ENCODE measurements at places on chromosomes 3 and 15.

DNA sequence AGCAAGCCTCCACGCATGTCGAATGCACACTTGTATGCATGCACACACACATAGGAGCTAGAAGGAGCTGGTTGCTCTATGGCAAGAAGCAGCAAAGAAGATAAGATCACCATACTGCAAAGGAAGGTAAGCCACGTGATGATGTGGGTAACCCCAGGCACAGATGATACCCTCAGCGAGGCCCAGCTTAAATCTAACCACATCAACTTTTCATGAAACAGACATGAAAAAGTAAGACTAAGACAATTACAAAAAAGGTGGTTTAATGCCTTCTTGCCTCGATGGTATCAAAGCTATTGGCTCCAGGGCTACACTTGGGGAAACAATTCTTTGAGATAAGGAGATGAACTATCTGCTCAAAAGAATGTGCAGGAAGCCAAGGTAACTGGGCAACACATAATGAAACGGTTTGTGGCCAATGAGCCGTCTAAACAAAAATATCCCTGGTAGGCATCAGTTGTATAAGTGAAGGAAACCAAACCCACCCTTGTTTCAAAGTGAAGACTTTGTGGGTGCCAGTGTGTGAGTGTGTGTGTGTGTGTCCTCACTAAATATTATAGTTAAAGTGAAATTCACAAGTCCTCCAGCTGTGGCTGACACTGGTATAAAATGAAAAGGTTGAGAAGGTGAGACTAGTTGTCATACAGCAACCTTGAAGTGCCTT lies 365.7 kb upstream of the ICE2 start:
- no peak for DNase-seq

GRCh38 chr3:117628823-117629291 lies 919.3 kb downstream of the TUSC7 start:
- peak; percentile 24 for DNase-seq

DNA sequence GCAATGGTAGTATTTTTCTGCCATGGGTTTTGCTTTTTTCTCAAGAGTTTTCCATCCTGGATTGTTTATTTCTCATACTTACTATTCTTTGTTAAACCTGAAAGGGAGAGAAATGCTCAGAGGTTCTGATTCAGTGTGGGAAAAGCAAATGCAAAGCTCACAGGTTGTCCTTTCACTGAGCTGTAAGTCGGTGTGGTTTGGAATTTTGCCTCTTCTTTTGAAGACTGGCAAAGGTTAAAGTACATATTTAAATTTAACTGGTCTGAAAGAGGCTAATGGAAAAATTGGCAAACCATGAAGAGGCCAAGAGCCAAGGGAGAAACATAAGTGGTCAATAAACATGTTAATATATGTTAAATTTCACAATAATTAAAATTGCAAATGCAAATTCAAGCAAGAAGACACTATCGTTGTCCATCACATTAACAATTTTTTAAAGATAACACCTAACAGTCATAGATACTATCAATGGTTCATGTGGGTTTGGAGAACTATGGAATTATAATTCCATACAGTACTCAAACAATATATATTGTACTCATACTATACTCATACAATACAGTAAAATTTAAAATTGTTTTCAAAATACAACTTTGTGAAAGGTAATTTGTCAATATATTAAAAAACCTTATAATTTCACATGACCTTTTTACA lies 246.8 kb upstream of the STT3B start:
- DNase-seq = no peak

GRCh38 chr15:75346796-75347221 lies at the start of gene NEIL1:
Gene NEIL1 (plus strand): TSS chr15:75347039. CDS start chr15:75348906, 1,867 bp downstream.
- no peak for DNase-seq

GRCh38 chr3:189269365-189269764 lies 97.6 kb downstream of the TPRG1 start:
- peak; percentile 58 for DNase-seq

- DNase-seq = no peak
Observed at GRCh38 chr3:89392991-89393390, 285.6 kb downstream of the EPHA3 start.

GRCh38 chr3:142929109-142929508 lies 34.4 kb downstream of the PAQR9 start:
- peak; percentile 52 for DNase-seq

GRCh38 chr3:27324686-27325085 lies 44.5 kb downstream of the NEK10 start:
- no peak for DNase-seq

DNA sequence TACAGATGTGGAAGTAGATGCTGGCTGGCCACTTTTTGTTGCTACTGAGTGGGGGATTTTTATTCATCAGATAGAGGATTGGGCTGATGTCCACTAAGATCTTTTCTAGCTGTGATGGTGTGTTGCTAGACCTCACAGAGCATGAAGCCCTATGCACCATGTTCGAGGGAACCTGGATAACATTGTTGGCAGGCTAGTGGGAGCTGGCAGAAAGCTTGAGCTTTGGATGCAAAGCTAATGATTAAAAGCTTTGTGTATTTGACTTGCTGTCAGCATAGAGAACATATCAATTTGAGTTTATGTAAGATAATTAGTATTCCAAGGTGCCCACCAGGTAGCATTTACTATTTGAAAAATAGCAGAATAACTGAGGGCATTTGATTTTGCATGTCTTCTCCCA lies 59.1 kb downstream of the ST6GAL1 start:
- no peak for DNase-seq

DNA sequence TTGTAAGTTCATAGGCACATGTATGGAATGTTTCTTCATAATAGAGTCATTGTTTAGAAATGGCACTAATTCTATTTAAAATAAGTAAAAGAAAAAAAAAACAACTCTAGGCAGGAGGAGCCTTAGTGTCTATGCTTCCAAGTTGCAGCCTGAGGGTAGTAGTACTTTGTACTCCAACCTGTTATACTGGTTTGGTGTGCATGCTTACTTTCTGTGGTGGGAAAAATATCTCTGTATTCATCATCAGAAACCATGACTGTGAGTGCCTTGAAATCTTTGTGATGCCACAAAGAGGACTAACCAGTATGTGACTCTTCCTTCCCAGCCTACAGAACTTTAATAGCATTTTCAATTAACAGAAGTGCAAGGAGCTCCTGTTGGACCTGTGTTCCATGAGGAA lies 4.4 kb downstream of the NAALADL2 start:
- DNase-seq = no peak

DNA sequence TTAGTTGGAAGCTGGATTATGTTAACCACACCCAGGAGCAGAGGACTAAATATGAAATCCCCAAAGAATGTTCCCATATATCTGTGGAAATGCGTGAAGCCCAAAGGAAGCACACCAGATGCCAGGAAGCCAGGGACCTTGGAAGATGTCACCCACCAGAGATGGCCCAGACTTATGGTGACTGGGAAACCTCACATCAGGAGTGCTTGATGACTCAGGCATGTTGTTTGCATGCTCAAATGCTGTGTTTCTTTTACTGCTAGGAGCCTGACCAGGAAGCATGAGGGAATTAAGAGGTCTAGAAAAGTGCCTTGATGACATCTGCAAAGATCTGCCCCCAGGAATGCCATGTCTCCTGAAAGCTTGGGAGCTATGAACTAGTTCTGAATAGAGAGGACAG lies 109.0 kb upstream of the SLC2A2 start:
- peak; percentile 28 for DNase-seq

- DNase-seq = peak; percentile 52
Observed at GRCh38 chr15:57732526-57733331, 26.2 kb downstream of the POLR2M start.

DNA sequence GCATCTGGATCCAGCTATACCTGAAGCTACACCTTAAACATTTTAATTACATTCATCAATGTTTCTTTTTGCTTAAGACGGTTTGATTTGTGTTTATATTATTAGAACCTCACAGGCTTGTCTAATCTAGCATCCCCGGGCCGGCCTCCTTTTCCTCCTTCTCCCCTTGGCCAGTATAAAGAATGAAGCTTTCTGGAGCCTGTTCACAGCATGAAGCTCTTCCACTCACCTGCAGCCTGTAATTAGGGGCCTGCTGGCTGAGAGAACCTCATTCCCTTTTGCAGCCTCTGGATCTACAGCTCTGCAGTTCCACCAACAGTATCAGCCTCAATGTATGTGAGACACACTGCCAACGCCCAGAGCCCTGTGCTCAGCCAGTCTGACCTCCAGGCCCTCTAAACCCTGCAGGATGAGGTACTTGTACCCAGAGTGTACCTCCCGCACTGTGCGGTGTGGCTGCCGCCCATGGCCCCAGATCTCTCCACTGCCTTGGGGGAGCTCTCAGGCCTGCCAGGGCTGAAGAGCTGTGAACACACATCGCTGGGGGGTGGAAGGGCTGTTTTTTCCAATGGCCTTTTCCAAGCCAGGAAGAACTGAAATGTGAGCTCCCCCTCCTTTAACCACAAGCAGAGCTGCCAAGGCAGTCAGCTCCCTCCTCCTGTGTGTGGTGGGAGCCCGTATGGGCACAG lies 114.7 kb upstream of the ALDH1A3 start:
- peak; percentile 86 for DNase-seq

GRCh38 chr3:189589179-189589569 lies 42.0 kb upstream of the TP63 start:
- no peak for DNase-seq

DNA sequence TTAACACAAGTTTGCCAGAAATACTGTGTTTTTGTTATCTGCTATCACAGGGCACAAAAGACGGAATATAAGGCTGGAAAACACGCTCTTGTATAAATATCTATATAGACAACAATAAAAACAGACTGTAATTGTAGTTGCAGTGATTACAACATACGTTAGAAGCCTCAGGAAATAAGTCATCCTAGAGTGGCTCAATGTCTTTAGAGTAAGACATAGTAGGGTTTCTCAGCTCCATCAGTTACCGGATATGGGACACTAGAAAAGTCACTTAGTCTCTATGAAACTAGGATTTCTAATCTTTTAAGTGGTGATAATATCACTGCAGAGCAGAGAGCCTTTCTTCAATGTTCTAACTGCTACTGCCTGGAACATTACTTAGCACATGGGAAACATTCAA lies 208.8 kb downstream of the STAG1 start:
- peak; percentile 5 for DNase-seq

GRCh38 chr15:66713843-66714508 lies 11.9 kb downstream of the SMAD6 start:
- DNase-seq = no peak

- peak; percentile 72 for DNase-seq
Observed at GRCh38 chr3:117681619-117682018, 972.0 kb downstream of the TUSC7 start.

DNA sequence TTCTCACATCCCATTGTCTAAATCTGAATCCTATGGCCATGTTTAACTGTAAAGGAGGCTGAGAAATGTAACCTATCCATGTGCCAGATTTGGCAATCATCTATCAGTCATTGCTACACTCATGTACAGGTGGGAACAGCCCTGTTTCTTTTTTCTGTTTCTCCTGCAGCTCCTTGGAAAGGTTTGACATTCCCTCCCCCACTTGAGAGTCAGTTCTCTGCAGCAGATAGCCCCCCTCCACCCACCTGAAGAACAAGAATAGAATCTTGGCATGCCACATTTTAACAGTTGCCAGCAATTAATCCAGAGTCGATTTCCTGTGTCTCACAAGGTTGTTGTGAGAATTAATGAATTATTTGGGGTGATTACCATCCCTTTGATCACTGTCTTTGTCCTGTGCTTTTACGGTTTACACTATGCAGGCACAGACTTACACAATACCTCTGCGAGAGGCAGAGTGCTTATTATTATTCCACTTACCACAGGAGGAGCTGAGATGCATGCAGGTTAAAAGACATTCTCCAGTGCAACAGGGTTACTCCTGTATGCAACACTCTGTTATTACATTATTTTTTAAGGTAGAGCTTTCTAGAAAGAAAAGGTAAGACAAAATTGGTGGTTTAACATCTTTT lies 351.0 kb upstream of the THRB start:
- DNase-seq = no peak

- DNase-seq = no peak
Observed at GRCh38 chr3:105867712-105868430, 941 bp downstream of the CBLB start.

- no peak for DNase-seq
Observed at GRCh38 chr15:68410466-68411342, 21.3 kb downstream of the ITGA11 start.

DNA sequence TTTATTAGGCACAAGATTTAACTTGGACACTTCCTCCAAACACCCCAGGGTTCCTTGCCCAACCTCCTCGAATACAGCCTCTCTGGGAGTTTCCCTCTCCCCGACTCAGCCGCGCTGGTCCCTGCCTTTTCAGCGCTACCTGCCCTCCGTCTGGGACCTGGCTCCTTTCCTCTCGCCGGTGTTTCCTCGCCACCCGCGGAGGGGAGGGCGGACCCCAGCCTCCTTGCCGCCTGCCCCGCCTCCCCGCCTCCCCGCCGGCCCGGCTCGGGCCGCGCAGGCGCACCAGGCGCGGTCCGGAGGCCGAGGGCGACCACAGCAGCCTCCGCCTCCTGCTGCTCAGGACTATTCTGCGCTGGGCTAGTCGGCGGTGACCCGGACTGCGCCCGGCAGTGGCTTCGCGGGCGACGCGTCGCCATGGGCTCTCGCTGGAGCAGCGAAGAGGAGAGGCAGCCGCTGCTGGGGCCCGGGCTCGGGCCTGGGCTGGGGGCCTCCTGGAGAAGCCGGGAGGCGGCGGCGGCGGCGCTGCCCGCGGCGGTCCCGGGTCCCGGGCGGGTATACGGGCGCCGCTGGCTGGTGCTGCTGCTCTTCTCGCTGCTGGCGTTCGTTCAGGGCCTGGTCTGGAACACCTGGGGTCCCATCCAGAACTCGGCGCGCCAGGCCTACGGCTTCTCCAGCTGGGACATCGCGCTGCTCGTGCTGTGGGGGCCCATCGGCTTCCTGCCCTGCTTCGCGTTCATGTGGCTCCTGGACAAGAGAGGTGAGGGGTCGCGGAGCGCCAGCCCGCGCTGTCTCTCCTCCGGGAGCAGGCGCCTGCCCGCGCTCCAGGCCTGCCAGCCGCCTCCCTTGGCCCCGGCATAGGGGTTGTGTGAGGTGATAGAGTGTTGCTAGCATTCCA lies at the start of gene SLC49A4:
TSS of gene SLC49A4 (plus strand) at position 291 of the 895 bp plus-strand sequence. CDS start at position 415, 124 bp downstream.
- peak; percentile 94 for DNase-seq

GRCh38 chr15:38817427-38818156 lies 253.0 kb upstream of the RASGRP1 start:
- DNase-seq = peak; percentile 70
